ENCODE measurements at places on chromosomes 13 and 19.
A peak's percentile ranks its signal among the peaks of the same experiment; 100 is the strongest.

DNA sequence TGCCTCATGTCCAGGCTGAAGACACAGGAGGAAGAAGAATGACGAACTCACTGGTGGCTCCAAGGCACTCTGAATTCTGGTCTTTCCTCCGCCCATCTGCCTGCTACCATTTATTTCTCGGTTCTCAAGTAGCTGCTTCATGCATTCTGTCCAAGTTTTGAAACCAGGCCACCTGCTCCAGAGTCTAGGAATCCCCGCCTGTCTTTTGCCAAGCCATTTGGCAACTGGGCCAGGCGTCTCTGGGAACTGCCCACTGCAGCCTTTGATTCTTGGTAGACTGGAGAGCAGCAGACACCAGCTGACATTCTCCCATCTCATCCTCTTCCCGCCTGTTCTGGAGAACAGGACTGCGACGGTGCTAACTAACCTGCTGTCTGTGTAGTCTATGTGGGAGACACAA, 10.8 kb downstream of the SLC35E1 start:
- no peak for DNase-seq
- H3K27me3 ChIP-seq, result no peaks in the 10 kb centered on the region
- H3K4me1 ChIP-seq, result peaks cover 25% of the 10 kb centered on the region
- H3K4me3 ChIP-seq, result no peak overlapping the region
- peaks cover 66% of the 10 kb centered on the region for H3K36me3 ChIP-seq

GRCh38 chr13:113671066-113672001, 4.3 kb downstream of the GRK1 start:
- peaks cover 2% of the 10 kb centered on the region for H3K36me3 ChIP-seq
- H3K4me3 ChIP-seq, result no peak overlapping the region
- no peak for DNase-seq
- no peak overlapping the region for H3K27ac ChIP-seq

GRCh38 chr19:52398081-52398441, 412 bp downstream of the ZNF528 start:
- peak overlapping the region; percentile 89 for H3K4me3 ChIP-seq
- H3K27ac ChIP-seq, result peak overlapping the region; percentile 93
- no peak for DNase-seq
- H3K27me3 ChIP-seq, result no peaks in the 10 kb centered on the region
- peaks cover 22% of the 10 kb centered on the region for H3K4me1 ChIP-seq

DNA sequence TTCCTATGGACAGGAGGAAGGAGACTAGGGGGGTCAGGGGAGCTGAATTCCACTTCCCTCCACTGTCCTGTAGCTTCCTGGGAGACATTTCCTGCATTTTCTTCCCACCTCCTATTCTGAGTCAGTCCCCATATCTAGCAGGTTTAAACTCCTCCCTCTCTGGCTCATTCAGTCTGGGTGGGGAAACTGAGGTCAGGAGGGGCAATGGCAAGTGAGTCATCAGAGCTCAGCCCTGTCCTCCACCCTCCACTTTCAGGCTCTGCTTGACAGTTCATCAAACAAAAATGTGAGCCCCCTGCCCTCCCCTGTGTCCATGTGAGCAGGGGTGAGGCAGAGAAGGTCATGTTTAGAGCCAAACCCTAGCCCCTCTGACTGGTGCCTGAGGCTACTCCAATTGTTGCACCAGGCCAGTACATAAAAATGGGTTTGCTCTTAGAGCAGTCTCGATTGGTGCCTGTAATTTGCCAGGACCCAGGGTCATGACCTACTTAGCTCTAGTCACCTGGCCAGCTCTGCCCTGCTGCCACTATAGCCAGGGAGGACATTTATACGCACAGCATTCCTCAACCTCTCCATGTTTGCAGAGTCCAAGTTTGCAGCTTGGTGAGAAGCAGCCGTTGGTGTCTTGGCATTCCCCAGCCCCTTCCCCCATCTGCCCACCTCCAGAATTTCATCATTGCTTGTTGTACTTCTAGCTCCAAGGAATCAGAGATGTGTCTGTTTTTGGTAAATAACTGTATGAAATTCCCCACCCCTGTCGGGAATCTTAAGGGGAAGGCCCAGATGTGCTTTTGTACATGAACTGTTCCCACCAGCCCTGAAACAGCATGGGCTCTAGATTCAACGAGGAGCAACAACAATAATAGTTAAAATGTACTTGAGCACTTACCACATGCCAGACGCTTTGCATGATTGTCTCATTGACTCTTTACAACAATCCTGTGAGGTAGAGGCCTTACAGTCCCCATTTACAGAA, 20.7 kb downstream of the SAMD4B start:
- no peak overlapping the region for H3K4me3 ChIP-seq
- no peak for DNase-seq
- no peaks in the 10 kb centered on the region for H3K27me3 ChIP-seq
- H3K36me3 ChIP-seq, result peaks cover 29% of the 10 kb centered on the region
- H3K27ac ChIP-seq, result no peak overlapping the region
- no peaks in the 10 kb centered on the region for H3K4me1 ChIP-seq

DNA sequence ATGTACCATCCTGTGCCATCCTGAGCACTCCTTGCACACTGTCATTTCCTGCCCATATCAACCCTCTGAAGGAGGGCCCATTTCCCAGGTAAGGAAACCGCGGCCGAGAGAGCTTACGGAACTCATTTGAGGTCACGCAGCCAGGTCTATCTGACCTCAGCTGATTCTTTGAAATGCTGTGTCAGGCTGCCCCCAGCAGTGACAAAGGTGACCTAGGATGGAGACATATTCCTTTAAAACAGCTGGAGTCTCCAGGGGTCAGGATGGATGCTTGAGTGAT, 42.2 kb upstream of the VSTM2B start:
- no peaks in the 10 kb centered on the region for H3K4me1 ChIP-seq
- no peaks in the 10 kb centered on the region for H3K27me3 ChIP-seq
- no peaks in the 10 kb centered on the region for H3K36me3 ChIP-seq
- no peak overlapping the region for H3K27ac ChIP-seq
- peak; percentile 1 for DNase-seq

GRCh38 chr13:38759390-38759789, 72.5 kb downstream of the FREM2 start:
- H3K36me3 ChIP-seq, result no peaks in the 10 kb centered on the region
- no peak overlapping the region for H3K4me3 ChIP-seq
- no peak for DNase-seq

DNA sequence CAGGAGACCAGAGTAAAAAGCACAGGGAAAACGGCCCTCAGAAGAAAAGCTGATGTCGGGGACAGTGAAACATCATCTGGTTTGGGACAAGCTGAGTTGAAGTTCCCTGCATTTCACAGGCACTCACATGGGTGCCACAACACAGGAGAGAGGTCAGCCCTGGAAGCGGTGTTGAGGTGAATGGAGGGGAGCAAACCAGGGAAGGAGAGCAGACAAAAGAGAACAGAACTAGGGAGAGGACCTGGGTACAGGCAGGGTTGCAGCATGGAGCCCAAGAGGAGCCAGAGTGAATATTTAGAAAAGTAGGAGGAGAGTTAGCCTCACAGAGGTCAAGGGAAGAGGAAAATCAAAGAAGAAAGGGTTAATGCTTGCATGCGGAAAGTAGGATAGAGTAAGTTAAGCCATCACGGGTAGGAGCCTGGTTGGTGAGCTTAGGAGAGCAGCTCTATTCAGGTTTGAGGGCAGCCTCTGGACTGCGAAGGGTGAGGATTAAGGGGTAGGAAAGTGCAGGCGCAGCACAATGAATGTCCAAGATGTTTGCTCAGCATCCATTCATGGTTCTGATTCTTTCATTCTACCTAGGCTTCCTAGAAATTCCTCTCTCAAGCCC, 15.5 kb downstream of the FAM216B start:
- no peaks in the 10 kb centered on the region for H3K4me1 ChIP-seq
- H3K27me3 ChIP-seq, result peaks cover 34% of the 10 kb centered on the region
- H3K4me3 ChIP-seq, result no peak overlapping the region
- no peaks in the 10 kb centered on the region for H3K36me3 ChIP-seq
- H3K27ac ChIP-seq, result no peak overlapping the region
- DNase-seq, result no peak

DNA sequence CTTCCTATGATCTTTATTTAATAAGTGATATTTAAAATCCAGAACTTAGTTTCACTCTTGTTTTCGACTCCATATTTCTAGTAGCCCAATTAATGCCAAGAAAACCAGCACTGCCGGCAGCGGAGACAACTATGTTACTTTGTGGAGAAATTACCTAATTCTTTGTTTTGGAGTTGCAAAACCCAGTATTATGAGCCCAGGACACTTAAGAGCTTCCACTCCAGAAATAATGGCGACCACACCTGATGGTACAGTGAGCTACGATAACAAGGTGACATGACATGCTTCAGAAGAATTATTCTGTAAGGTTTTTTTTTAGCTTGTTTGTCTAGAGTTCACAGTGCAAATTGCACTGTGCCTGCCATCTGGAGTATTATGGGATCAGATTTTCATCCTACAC, 136.4 kb downstream of the ZAR1L start:
- no peak overlapping the region for H3K4me3 ChIP-seq
- H3K27ac ChIP-seq, result no peak overlapping the region
- no peaks in the 10 kb centered on the region for H3K4me1 ChIP-seq

- H3K27me3 ChIP-seq, result no peaks in the 10 kb centered on the region
- H3K36me3 ChIP-seq, result no peaks in the 10 kb centered on the region
- no peak overlapping the region for H3K4me3 ChIP-seq
- H3K27ac ChIP-seq, result no peak overlapping the region
Measured at GRCh38 chr13:82661126-82661525, 1221.1 kb downstream of the SLITRK1 start.
